ENCODE measurements at places on chromosomes 3 and 15. TPM values are rescaled to one million over a fixed set of nuclear protein-coding genes. Genes with fewer than 3 reads are reported as not detected.
A peak's percentile ranks its signal among the peaks of the same experiment; 100 is the strongest.

DNA sequence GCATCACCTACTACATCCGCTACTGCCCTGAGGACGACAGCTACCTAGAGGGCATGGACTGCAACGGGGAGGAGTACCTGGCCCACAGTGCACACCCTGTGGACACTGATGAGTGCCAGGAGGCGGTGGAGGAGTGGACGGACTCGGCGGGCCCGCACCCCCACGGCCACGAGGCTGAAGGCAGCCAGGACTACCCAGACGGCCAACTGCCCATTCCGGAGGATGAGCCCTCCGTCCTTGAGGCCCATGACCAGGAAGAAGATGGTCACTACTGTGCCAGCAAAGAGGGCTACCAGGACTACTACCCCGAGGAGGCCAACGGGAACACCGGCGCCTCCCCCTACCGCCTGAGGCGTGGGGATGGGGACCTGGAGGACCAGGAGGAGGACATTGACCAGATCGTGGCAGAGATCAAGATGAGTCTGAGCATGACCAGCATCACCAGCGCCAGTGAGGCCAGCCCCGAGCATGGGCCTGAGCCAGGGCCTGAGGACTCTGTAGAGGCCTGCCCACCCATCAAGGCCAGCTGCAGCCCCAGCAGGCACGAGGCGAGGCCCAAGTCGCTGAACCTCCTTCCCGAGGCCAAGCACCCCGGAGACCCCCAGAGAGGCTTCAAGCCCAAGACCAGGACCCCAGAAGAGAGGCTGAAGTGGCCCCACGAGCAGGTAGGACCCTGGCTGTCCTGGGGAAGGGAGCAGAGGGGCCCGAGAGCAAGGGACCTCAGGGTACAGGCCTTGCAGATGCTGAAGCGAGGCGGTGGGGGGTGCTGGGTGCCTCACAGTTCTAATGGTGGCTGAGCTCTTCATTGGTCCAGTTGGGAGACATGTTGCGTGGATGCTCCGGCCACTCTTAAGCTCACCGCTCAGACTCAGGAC lies 168.6 kb downstream of the APBA2 start:
- no peak for DNase-seq

DNA sequence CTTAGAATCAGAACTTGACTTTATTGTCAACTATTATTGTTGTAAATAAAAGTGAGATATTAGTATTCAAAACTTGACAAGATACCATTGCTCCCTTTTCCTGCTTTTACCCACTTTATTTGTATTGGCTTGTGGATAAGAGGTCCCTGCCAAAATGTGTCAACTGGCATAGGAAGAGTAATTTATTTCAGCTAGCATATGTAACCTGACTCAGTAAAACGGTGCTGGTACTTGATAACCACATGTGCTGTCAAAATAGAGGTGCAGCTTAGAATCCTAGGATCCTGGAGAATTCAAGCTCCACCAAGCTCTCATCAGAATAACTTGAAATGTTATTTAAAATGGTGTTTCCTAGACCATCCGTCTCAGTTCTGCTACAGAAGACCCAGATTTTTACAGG lies 90.2 kb upstream of the TGFBR2 start:
- DNase-seq: peak; percentile 88

The UCN2 gene
- not detected for total RNA-seq

- DNase-seq: no peak
Observed at GRCh38 chr15:83694015-83694414, 40.1 kb downstream of the ADAMTSL3 start.

- DNase-seq: no peak
Observed at GRCh38 chr3:193948459-193948858, 187.5 kb upstream of the HES1 start.

The KCNAB1 gene
- total RNA-seq: 0.65 TPM

The SNTN gene
- not detected for total RNA-seq

The BNC1 gene
- total RNA-seq: 2.2 TPM

The FES gene
- 45.5 TPM for total RNA-seq

DNA sequence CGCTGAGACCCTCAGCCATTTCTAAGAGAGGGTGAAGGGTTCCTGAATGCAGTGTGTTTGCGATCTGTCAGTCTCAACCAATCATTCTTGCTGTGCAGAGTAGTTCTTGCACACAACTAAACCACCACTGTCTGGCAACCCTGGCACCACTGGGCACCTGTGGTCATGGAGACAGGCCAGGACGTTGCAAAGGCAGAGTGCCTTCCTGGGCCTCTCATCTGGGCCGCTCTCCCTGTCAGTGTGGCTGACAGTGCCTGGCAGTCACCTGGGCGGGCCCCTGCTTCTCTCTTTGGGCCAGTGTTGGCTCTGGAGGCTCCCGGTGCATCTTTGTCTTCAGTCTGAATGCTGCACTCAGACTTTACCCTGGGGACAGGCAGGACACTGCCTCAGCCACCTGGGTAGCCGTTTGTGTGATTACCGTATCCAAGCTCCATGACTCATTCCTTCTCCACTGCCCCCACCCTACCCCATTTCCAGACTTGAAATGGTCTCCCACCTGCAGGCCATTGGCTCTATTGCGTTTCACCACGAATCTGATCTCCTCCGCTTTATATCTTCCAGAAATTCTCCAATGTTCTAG lies 104.6 kb upstream of the KLF13 start:
- no peak for DNase-seq

DNA sequence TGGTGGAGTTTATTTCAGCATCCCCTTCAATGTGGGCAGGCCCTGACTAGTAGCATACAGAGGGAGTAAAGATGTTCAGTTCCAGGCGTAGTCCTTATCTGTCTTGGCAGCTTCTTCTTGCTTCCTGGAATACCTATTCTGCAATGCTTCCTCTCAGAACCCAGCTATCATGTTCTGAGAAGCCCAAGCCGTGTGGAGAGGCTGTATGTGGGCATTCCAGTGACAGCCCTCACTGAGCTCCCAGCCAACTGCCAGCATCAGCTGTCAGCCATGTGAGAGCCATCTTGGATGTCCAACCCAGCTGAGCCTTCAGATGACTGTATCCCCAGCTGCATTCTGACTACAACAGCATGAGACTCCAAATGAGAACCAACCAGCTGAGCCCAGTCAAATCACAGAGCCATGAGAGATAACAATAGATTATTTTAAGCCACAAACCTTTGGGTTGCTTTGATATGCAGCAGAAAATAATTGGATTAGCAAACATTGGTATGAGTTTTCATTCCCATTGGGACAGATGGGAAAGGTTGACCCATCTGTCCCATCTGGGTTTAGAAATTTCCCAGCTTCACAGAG lies 8.4 kb upstream of the CMTM7 start:
- no peak for DNase-seq

- DNase-seq: no peak
Observed at GRCh38 chr15:85361323-85361722, 19.1 kb upstream of the AKAP13 start.

The GTF2A2 gene
- 51.2 TPM for total RNA-seq

The GOLGA8Q gene
- 0.22 TPM for total RNA-seq

The IQCH gene
- 0.40 TPM for total RNA-seq

GRCh38 chr3:181696626-181697230 lies 15.0 kb upstream of the SOX2 start:
- DNase-seq: no peak

DNA sequence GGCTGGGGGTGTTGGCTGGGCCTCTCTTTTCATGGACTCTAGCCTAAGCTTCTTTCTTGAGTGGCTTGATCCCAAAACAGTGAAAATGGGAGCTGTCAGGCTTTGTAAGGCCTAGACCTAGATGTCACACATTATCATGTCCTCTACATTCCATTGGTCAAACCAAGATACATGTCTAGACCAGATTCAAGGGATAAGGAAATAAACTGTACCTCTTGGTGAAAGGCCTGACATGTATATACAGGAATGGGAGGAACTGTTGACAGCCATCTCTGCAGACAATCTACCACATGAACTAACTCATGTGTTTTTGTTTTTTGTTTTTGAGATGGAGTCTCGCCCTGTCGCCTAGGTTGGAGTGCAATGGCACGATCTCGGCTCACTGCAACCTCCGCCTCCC lies 11.1 kb upstream of the RPP25 start:
- DNase-seq: no peak

DNA sequence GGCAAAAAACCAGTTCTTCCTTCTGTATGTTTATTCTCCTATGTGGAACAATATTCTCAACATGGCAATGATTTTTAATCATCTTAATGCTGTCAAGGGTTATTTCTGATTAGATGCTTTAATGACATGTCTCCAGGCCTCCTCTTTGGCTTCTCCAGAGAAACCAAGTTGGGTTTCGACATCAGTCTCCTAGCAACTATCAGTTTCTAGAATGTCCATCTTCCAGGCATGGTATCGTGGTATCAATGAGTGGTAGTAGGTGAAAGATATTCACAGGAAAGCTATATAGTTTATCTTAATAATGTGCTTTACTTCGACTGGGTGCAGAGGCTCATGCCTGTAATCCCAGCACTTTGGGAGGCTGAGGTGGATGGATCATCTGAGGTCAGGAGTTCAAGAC lies 128.5 kb downstream of the C3orf70 start:
- no peak for DNase-seq

DNA sequence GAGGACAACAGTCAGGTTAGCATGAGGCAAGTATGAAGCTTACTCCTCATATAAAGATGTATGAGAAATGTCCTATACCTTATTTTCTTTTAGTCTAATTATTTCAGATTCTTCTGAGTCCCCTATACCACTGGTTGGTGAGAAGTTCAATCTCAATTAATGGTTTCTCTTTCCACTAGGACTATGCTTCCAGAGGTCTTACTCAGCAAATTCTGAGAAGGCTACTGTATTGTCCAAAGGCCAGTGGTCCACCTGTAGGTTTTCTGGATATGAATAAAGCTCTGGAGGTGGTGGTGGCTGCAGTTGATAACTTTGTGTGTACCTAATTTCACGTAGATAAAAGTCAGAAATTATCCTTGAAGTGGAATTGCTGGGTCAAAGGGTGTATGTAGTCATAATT lies 149.4 kb downstream of the EPHB1 start:
- no peak for DNase-seq

The SSUH2 gene
- not detected for total RNA-seq

GRCh38 chr3:189133768-189134167 lies 38.0 kb upstream of the TPRG1 start:
- no peak for DNase-seq

DNA sequence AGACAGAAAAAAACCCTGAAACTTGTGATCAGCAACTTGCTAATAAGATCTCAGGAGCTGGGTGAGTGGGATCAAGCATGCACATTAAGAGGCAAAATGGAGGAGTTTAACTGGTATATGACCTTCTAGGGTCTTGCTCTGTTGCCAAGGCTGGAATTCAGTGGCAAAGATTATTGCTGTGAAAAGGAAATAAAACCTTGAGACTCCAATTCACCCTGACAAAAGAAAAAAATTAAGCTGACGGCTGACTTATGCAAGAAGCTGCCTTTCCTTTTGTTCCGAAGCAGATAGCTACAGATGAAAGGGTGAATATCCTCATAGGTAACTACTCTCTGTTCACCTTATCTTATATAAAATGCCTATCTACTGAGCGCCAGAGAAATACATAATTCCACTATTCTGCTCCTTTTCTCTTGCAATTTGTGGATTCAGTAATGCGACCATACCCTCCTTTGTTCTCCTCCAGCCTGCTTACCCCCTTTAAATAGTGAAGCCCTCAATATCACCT lies 68.9 kb downstream of the HERC1 start:
- DNase-seq: no peak

The TM6SF1 gene
- total RNA-seq: 30.9 TPM

The CNTN3 gene
- not detected for total RNA-seq

DNA sequence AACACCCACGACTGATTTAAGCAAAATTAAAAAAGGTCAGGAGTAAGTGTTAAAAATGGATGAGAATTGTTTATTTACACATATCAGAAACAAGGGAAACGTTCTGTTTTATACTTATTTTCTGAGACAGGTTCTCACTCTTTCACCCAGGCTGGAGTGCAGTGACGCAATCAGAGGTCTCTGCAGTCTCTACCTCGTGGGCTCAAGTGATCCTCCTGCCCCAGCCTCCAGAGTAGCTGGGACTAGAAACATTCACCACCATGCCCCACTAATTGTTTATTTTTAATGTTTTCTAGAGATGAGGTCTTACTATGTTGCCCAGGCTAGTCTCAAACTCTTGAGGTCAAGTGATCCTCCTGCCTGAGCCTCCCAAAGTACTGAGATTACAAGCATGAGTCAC lies 1080.3 kb downstream of the ROBO1 start:
- DNase-seq: no peak

The GHRL gene
- total RNA-seq: 0.40 TPM

GRCh38 chr3:178665747-178666146 lies 129.5 kb downstream of the KCNMB2 start:
- DNase-seq: no peak

The RASGRP1 gene
- under 0.01 TPM for total RNA-seq

DNA sequence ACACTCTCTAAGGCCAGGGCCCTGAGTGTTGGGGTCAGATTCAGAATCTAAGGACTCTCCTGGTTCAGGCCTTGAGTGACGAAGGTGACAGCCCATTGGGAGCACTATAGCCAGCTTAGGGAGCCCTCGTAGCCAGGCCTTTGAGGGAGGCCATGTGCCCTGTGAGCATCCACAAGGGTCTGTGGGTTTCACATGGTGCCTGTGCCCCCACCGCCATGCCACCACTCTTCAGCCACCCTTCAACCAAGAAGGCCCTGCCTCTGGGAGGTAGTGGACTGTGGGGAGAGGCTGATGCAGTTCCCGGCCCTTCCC lies 37.5 kb downstream of the TSPAN3 start:
- no peak for DNase-seq

The ABHD17C gene
- total RNA-seq: 5.0 TPM

GRCh38 chr15:55248895-55249294 lies 40.7 kb downstream of the RAB27A start:
- no peak for DNase-seq

DNA sequence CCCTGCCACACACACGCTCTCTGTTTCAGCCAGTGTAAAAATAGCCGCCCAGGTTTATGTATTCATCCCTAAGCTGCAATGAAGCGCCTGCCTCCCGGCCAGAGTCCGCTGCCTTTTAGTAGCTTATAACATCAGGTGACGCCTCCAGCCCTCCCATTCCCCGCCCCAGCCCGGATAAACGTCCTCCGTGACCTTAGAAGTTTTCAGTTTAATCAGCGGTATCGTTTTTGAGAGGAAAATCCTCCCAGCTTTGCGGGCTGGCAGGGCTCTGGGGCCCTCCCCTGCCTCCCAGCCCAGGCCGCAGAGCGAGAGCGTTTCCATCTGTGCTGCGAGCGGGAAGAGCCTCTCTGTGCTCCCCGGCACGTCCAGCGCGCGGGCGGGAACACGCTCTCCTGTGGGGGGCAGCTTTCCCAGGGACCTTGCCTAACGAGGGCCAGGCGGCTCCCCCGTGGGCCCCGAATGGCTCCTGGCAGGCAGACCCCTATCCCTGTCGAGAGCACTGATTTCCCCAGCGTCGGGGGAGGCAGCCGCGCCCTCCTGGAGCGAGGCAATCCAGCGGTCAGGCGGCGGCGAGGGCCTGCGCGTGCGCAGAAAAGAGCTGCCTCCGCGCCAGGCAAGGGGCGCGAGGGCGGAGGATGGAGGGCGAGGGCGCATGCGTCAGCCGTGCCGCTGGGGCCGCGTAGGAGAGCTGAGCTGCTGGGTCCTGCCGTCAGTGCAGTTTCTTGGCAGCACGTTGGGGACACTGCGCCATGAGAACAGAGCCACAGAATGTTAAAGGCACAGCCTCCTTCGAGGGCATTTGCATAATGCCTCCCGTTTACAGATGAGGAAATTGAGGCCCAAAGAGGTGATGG lies 71.1 kb downstream of the CCNL1 start:
- DNase-seq: peak; percentile 97

The RPSA gene
- 1,430 TPM for total RNA-seq

- no peak for DNase-seq
Observed at GRCh38 chr15:37397266-37398022, 297.1 kb upstream of the MEIS2 start.

- DNase-seq: no peak
Observed at GRCh38 chr3:13495351-13495813, 15.3 kb downstream of the HDAC11 start.
